ENCODE measurements at places on chromosomes 2 and 18.

- no peak for DNase-seq
These were observed 382.9 kb upstream of the CELF4 start for GRCh38 chr18:37948471-37948870.

DNA sequence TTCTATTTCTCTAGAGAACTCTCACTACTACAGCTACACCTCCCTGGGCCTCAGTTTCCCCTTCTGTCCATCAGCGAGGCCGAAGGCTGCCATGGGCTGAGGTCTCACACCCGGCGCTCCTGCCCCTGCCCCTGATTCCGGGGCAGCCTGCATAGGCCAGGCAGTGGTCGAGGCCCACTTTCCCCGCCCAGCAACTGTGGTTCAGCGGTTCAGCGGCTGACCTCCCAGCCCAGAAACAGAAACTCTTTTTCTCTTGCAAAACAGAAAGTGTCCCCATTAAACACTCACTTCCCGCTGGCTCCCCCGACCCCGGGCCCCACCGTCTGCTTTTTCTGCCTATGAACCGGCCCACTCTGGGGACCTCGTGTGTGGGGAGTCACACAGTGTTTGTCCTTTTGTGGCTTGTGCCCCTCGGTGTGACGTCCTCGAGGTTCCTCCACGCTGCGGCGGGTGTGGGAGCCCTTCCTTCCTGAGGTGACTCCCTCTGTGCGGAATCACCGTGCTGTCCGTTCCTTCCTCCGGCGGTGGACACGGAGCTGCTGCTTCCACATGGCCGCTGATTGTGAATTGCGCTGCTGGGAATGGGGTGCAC, 16.0 kb downstream of the PDCD1 start:
- peak; percentile 58 for DNase-seq

GRCh38 chr2:24454294-24454693, 36.8 kb upstream of the NCOA1 start:
- DNase-seq: no peak

DNA sequence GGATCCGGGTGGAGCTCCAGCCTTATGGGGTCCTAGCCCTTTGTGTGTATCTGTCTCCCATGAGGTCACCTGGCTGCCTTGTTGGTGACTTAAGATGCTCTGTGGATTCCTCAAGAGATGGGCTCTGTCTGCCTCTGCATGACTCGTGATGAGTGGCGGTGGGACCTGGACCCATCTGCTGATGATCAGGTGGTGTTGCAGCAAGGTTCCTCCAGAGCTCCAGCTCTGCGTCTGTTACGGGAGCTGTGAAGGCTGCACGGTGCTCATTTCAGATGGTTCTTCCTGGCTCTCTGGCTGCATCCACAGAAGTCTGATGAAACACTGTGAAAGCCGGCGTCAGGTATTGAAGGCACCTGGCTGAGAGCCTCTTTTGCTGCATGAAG, 2.4 kb downstream of the AGAP1 start:
- DNase-seq: no peak

DNA sequence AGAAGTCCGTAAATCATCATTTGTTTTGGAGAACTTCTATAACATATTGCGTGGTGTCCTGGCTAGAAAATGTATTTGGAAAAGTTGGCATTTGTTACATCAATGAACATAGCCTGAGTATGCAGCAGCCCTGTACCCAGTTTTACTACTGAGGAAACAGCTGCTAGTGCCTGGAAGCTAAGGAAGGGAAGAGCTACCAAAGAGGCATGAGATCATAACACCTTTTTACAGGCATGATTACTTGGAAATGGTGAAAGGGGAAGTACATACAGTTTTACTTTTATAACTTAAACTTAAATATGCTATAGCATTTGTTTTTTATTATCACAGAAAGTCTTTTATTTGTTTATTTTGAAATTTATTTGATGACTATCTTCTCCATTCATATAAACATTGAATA, 128.4 kb upstream of the MC4R start:
- DNase-seq: no peak

GRCh38 chr2:219285373-219285735, 6.2 kb downstream of the DNAJB2 start:
- DNase-seq: no peak

- DNase-seq: no peak
These were observed 284.4 kb downstream of the AFF3 start for GRCh38 chr2:99857867-99858444.

DNA sequence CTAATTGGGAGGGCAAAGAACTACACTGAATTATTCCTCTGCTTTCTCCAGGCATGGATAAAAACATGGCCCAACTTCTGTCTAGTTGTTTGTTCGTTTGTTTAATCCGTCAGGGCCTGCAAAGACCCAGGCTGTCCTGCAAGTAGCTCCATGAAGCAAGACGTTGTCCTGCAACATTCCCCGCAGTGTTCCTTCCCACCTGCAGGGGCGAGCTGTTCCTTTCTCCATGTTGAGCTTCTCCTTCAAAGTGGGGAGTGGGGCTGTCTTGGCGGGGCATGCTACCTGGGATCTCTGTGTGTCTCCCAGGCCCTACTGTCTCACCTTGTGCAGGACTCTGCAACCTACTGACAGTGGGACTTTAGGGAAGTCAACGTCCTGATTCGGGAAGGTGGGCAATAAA, 264.0 kb upstream of the SMIM21 start:
- no peak for DNase-seq

DNA sequence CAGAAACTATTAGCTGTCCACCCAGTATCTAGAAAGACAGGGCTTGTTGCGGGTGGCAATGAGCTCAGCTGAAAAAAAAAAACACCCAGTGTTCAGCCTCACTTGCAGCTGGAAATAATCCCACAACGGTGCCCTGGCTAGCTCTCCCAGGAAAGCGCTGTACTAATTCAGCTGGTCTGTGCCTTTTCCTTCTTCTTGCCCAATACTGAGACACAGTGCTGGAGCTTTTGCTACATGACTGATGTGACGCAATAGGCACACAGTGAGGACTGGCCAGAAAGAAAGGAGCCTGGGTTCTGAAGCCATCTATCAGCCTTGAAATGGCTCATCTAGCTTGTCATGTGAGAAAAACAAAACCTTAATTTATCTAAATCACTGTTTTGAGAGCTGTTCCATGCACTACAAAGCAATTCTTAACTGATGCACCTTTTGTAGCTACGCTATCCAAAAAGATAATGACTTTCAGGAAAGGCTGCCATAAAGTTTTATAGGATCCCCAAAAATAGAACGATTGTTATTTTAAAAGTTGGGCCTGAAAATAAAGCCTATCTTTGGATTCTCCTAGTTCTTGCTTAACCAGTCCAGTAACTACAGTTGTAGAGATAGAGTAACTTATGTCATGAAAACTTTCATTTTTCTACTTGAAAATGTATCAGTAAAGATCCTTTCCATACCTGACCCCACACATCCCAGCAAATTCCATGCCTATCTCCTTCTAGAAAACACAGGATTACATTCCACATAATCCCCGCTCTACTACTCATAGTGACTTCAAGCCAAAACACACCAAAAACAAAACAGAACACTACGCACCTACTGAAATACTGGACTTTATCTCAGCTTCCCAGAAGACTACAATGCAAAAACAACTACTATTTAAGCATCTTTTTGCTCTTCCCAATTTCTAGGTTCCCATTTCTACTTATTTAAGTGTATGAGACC, 15.9 kb downstream of the KIDINS220 start:
- no peak for DNase-seq
